OCI-M1 (cell line): ENCODE measurements at places on chromosomes 1 and 21.

DNA sequence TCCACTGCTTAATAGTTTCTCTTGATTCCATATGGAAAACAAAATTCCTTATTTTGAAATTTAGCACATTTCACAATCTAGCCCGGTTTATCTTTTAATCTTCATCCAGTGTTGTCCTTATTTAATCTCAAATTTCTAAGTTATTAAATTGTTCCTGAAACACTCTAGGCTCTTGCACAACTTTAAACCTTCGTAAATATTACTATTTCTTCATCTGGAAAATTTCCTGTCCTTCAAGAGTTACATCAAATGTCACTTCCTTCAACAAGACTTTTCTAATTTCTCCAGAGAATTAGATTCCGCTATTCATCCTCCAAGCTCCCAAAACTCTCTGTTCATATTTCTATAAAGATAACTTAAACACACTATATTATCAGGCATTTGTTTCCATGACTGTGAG lies 6.5 kb downstream of the FMO5 start:
- no peak for DNase-seq

- no peak for DNase-seq
Measured at GRCh38 chr1:200590001-200590400, 30.6 kb downstream of the KIF14 start.

DNA sequence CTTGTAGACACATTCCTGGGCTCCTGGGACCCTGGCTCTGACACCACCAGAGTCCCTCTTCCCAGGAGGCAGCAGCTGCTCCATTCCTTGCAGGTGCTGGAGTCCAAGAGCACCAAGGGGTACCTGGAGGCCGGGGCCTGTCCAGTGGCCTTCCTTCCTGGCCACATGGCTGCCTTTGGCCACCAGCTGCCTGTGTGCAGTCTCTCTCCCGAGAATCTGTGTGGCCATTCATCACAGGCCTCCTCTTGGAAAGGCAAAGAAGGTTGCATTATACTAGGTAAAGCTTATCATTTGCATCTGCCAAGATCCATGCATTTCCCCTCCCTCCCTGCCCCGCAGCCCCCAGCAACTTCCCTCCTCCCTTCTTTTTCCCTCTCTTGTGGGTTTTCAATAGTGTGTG lies 48.9 kb upstream of the OLIG2 start:
- no peak for DNase-seq

DNA sequence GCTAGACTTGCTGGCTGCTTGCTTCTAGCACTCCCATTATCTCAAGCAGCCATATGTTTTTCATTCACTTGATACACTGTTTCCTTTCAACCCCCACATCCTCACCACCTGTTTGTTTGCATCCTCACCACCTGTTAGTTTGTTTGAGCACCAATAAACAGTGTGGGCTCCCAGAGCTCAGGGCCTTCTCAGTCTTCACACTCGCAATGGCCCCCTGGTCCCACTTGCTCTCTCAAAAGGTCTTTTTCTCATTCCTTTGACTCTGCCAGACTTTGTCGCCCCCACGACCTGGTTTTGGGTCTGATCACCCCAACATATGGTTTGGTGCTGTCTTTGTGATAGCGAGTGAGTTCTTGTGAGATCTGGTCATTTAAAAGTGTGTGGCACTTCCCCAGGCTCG lies 6.2 kb upstream of the PADI4 start:
- peak; percentile 21 for DNase-seq

GRCh38 chr1:224264321-224264720 lies 65.7 kb downstream of the NVL start:
- DNase-seq: no peak

- DNase-seq: peak; percentile 52
Measured at GRCh38 chr1:116373431-116374352, 648 bp downstream of the ATP1A1 start.

- DNase-seq: no peak
Measured at GRCh38 chr21:28338701-28339305, 653.9 kb downstream of the LTN1 start.

- DNase-seq: no peak
Measured at GRCh38 chr1:172404121-172404520, 16.4 kb upstream of the C1orf105 start.

DNA sequence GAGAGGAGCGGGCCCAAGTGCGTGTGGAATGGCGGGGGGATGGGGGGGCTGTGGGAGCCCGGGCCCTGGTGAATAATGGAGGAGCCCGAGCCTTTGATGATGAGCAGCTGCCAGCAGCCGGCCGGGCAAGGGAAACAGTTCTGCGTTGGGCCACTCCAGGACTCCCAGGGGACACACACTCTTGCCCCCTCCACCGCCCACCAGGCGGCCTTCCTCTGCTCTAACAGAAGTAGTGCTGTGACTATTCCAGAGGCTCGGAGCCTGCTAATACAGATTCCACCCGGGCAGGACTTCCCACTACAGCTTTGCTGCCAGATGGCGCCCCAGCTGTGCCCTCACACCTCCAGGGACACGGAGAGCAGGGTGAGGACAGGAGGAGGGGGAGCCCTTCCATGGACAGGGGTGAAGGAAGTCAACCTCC lies 48.2 kb upstream of the LRP8 start:
- no peak for DNase-seq

GRCh38 chr21:33480481-33481103 lies 818 bp upstream of the TMEM50B start:
- DNase-seq: no peak

DNA sequence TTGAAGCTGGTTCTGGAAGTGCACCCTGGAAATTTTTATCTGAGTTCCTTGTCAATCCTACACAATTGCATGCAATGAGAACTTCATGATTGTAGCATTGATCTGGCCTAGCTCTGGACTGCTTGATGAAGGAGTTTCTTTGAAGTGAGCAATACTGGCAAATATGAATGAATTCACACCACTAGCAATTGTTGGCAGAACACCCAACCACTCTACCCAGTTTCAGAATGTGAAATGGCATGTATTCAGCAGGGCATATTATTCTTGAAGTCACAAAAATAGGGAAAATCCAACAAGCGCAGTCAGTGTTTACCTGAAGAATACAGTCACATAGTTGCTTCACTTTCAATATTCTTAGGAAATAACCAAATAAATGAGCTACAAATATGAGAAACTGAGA lies 57.3 kb downstream of the RGS5 start:
- no peak for DNase-seq

DNA sequence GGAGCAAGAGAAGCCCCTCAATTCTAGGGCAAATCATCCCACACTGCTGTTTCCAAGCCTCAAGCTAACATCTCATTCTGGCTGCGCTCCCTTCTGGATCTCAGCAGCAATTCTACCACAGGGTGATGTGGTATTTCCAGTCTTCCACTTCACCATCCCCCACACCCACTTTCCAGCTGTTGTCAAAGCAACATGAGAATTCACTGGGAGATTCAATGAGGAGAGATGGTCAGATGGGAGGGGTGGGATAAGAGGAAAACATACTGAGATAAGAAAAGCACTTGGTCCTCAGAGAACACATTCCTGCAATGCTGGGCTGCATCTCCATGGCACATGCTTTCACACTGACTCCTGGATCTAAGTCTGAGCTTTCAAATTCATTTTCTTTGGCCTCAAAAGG lies 47.3 kb upstream of the LRRC52 start:
- DNase-seq: no peak

GRCh38 chr1:13842497-13842896 lies 142.5 kb downstream of the PRDM2 start:
- peak; percentile 74 for DNase-seq

DNA sequence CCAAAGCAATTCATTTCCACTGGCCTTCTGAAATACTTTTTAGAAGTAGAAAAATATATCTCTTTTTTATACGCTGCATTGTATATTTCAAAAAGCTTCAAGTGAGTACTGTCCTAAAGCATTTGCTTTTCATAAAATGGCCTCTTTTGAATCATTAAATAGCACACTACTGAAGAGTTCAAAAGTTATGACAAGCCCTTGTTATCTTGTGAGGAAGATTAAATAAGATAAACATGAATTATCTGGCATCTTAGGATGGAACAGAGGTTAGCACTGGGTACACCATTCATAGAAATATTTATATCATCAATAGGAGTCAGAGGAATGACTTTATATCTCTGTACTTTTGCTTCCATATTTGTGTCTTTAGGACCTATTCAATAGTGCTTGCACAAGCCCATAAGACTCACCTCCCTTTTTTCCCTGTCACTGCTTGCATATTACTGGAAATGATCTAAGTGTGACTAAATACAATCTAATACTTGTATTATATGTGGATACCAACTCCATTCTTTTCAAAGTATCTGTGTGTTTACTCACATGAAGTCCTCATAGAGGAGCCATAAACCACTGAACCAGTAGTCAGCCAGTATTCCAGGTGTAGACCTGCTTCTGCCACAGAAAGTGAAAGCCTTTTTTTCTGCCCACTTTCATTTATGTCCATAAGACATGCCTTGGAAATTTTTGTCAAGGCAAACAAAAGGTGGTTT lies 274.2 kb upstream of the C1orf105 start:
- peak; percentile 14 for DNase-seq

- DNase-seq: no peak
Measured at GRCh38 chr1:30685796-30686165, 37.6 kb downstream of the MATN1 start.

DNA sequence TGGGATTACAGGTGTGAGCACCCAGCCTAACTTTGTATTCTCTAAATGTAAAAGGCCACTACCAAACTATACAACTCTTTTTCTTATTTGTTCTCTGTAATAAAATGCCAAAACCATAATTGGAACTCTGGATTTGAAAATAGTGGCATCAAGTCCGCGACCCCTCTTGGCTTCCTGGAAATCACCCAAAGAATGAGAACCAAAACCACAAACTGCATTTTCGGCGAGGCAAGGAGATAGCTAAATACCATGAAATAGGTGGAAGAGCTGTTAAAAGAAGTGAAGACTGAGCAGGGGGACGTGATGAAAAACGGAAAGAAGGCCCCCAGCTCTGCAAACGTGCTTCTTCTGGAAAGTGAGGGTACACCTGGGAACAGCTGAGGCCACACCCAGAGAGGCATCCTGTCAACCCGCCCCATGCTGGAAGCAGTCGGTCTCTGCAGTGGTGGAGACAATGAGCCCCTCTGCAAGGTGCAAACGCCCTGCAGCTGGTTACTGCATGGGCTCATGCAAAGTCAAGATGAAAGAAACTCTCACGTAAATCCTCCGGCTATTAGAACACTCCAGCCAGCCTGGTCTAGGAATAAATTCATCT lies 22.5 kb downstream of the VPS26C start:
- DNase-seq: peak; percentile 83

GRCh38 chr1:25677193-25677773 lies 60.7 kb downstream of the MAN1C1 start:
- DNase-seq: no peak

- no peak for DNase-seq
Measured at GRCh38 chr1:219506473-219506899, 106.4 kb downstream of the ZC3H11B start.

DNA sequence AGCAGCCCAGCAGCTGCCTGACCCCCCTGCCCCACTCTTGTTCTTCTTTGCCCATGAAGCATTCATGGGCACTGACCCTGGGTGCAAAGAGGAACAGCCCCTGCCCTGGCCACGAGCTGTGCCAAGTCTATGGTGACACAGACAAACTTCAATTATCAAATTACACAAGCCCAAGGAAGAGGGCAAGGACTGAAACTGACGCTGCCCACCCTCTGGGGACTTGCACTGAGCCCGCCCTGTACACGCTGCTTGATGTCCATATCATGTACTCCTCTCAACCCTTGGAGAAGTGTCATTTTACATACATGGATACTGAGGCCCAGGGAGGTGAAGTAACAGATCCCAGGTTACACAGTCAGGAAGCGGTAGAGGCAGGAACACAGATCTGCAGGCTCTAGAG lies 32.1 kb downstream of the NKAIN1 start:
- DNase-seq: no peak

GRCh38 chr1:50181027-50181663 lies 72.4 kb downstream of the ELAVL4 start:
- DNase-seq: no peak

DNA sequence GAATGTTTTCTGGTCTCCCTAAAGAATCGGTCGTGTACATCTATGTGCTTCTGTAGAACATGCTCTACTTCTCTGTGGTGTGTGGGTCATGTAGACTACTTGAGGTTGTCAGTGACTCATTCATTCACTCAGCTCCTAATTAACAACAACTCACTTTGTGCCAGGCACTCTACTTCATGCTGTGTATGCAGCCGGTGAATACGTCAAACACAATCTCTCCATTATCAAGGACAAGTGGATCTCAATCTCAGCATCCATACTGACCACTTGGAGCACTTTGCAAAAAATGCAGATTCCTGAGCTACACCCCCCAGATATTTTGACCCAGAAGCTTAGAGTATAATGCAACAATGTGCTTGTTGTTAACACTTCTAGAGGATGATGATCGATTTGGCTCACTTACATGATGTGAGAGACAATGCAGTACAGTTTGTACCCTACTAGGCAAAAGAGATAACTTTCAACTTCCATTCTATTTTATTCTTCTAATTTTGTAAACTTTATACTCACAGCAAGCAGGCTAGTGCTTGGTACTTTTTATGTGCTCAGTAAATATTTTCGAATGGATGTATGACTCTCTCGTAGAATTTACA lies 508.6 kb upstream of the ADAMTS5 start:
- no peak for DNase-seq

DNA sequence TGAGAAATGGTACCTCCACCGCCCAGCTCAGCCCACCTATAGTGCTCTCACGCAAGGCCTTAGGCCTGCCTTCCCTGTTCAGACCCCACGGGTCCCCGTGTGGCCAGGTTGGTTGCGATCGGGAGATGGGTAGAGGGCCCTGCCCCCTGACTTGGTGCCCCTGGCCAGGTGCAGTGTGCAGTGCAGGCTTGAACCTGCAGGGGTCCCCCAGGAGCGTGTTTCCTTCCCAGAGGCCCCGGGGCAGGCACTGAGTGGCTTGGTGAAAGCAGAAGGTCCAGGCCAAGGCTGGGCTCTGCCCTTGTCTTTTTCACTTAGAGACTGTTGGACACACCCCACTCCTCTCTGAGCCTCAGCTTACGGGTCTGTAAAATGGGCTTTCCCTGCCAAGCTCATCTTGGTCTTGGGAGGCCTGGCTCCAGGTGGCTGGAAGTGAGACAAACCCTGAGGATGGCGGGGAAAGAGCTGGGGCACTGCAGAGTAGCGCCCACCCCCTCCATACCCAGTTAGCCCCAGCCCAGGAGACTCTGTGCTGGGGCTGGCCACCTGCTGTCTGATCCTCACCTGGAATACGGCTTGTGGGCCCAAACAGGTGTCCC lies 9.3 kb upstream of the HES5 start:
- DNase-seq: peak; percentile 33

DNA sequence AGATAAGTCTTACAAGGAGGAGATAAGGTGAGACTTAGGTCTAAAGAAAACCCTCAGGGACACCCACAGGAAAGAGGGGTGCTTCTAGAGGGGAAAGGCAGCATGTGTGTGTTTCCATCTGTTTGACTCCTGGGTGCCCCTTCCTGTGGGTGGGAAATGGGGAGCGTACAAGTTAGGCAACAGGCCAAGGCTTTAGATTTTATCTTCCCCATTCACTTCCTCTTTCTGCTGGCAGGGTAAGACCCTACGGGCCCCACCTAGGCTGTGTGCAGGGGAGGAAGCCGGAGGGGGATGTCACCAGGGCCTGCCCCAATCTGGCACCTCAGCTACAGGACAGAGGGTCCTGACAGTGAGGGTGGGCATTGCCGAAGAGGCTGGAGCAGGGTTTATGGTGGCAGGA lies 2.5 kb upstream of the OLIG1 start:
- peak; percentile 69 for DNase-seq
